ENCODE measurements at places on chromosomes 12 and 14. TPM values are rescaled to one million over a fixed set of nuclear protein-coding genes. Genes with fewer than 3 reads are reported as not detected.
A peak's percentile ranks its signal among the peaks of the same experiment; 100 is the strongest.

GRCh38 chr12:50690925-50691324, 73.0 kb upstream of the ATF1 start:
- no peak overlapping the region for H3K4me3 ChIP-seq
- no peaks in the 10 kb centered on the region for H3K27me3 ChIP-seq
- no peak for DNase-seq

GRCh38 chr12:33205981-33206380, 233.6 kb downstream of the SYT10 start:
- no peaks in the 10 kb centered on the region for H3K4me1 ChIP-seq
- no peak for DNase-seq

DNA sequence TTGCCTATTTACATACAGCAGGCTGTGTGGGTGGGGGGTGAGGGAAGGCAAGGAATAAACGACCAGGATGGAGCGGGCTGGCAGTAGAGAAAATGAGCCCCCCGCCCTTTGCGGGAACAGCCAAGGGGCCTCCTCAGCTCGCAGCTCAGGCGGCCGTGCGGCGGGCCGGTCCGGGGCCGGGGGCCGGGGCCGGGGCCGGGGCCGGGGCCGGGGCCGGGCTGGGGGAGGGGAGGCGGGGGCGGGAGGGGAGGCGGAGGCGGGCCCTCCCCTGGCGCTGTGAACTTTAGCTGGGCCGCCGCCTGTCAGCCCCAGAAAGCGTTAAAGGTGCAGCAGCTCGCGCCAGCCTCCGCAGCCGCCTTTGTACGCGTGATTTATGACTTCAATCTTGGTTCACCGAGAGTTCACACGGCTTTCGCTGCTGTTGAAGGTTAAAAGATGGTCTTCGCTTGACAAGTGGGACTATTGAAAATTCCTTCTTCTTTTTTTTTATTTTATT, 28.8 kb downstream of the HOXC4 start:
- peak overlapping the region; percentile 90 for H3K27ac ChIP-seq
- no peak for DNase-seq
- H3K4me1 ChIP-seq, result no peaks in the 10 kb centered on the region
- peak overlapping the region; percentile 62 for H3K4me3 ChIP-seq
- no peaks in the 10 kb centered on the region for H3K36me3 ChIP-seq

DNA sequence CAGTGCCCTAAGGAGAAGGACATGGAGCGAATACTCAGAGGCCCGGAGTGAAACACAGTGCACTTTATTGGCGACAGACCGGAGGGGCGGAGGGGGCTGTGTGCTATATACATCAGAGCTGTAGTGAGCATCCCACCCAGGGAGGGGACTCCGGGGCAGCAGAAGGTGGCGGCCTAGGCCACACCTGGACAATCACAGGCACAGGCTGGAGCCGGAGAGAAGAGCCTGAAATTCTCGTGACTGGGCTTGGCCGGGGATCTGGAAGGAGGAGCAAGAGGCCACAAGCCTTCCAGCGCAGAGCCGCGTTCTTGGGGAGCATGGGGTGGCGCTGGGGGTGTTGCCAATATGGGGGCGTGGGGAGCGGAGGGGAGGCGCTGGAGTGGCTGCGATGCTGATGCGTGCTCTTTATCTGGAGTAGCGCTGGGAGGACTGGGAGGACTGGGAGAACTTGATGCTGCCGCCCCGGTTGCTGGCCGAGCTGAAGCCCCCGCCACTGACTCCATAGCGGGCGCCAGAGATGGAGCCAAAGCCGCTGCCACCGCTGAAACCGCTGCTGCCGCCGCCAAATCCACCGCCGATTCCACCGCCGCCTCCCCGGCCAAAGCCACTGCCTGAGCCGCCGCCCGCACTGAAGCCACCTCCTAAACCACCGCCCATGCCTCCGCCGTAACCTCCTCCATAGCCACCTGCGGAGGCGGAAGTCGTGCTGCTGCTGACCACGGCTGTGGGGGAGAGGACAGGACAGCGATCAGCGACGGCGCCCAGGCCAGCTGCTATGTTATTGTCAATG, 6.1 kb downstream of the KRT3 start:
- H3K27me3 ChIP-seq, result no peaks in the 10 kb centered on the region
- H3K4me3 ChIP-seq, result peak overlapping the region; percentile 22
- DNase-seq, result no peak
- no peaks in the 10 kb centered on the region for H3K36me3 ChIP-seq

DNA sequence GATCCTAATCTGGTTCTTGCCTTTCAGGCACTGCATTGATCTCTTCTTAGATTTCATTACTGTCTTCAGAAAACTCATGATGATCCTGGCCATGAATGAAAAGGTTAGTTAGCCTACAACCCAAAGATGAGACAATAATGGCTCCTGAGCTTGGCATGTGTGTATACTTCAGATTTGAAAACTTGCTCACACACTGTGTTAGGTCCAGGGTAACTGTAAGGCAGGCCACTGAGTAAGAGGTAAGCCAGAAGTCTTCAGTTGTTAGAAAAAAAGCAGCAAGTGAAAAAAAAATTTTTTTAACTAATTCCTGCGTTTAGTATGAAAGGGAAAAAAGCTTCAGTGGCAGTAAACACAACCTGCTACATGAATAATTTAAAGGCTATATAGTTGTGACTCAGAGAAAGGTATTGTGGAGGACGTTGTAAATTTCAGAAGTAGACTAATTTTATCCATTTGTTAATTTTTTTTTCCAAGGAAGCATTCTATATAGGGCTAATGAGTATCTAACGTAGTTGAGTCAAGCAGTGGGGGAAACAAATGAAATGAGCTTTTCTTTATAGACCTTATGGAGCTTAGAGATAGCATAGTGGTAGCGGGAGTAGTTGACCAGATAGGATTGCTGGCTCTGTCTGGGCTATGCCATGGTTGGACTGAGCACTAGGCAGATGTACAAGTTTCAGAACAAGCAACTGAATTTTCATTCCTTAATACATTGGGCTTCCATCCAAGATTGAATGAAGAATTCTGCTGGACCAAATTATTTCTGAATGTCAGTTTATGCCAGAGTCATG, 20.5 kb downstream of the TMBIM6 start:
- no peak overlapping the region for H3K27ac ChIP-seq
- no peak for DNase-seq
- H3K36me3 ChIP-seq, result peaks cover 93% of the 10 kb centered on the region
- no peak overlapping the region for H3K4me3 ChIP-seq
- H3K4me1 ChIP-seq, result peaks cover 32% of the 10 kb centered on the region

DNA sequence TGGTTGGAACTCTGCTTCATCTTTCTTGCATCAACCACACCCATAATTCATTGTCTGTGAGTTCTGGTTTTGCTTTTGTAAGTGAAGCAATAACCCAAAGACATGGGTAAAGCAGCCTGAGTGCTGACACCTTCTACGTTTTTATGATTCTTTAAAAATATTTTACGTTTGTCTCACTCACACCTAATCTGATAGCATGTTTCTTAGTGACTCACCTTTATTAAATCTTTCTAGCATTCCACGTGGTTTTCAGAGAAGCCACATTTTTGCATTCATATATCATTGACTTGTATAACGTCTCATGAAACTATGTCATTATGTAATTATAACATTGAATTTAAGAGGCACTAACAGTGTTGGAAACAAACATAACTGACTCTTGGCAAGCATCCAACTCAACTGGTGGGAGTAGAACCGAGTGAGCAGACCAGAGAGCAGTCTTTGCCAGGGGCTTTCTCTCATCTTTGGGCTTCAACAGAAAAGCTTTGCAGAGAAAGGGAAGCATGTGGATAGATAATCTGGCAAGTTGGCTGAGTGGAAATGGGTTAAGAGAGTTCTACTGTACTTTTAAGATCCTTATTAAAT, 118.8 kb downstream of the TPH2 start:
- no peaks in the 10 kb centered on the region for H3K36me3 ChIP-seq
- H3K4me3 ChIP-seq, result no peak overlapping the region
- DNase-seq, result no peak
- H3K4me1 ChIP-seq, result no peaks in the 10 kb centered on the region
- no peaks in the 10 kb centered on the region for H3K27me3 ChIP-seq

DNA sequence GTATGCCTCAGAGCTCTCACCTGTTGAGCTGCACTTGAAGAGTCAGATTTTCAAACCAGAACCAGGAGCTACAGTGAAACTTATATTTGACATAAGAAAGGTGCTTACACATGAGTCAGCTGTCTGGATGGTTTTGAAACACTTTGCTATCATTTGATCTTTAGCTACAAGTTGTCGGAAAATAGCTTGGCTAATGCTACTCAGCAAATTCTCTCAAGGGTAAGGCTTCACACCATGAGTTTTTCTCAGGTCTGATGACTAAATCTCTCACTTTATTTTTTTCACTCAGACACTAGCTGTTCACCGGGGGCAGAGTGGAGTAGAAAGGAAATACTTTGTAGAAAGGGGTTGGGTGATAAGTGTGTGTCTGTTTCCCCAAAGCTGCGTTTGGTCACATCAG, 171.8 kb downstream of the FLRT2 start:
- H3K36me3 ChIP-seq, result no peaks in the 10 kb centered on the region

GRCh38 chr12:104477510-104478390, 21.0 kb downstream of the CHST11 start:
- no peaks in the 10 kb centered on the region for H3K27me3 ChIP-seq
- H3K4me3 ChIP-seq, result peak overlapping the region; percentile 10
- H3K27ac ChIP-seq, result no peak overlapping the region
- H3K36me3 ChIP-seq, result no peaks in the 10 kb centered on the region

GRCh38 chr14:36091096-36091495, 85.4 kb downstream of the PTCSC3 start:
- H3K4me1 ChIP-seq, result peaks cover 5% of the 10 kb centered on the region
- H3K4me3 ChIP-seq, result no peak overlapping the region
- H3K36me3 ChIP-seq, result no peaks in the 10 kb centered on the region
- no peak for DNase-seq
- H3K27ac ChIP-seq, result no peak overlapping the region
- H3K27me3 ChIP-seq, result no peaks in the 10 kb centered on the region

DNA sequence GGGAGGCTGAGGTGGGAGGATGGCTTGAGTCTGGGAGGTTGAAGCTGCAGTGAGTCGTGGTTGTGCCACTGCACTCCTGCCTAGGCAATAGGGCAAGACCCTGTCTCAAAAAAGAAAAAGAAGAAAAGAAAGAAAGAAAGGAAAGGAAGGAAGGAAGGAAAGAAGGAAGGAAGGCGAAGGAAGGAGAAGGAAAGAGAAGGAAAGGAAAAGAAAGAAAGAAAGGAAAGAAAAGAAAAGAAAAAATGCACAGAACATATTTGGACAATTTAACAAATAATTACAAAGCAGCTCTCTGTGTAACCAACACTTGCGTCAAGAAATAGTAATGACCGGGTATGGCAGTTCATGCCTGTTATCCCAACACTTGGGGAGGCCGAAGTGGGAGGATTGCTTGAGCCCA, 35.8 kb upstream of the PTGR2 start:
- no peaks in the 10 kb centered on the region for H3K36me3 ChIP-seq
- no peak overlapping the region for H3K27ac ChIP-seq

DNA sequence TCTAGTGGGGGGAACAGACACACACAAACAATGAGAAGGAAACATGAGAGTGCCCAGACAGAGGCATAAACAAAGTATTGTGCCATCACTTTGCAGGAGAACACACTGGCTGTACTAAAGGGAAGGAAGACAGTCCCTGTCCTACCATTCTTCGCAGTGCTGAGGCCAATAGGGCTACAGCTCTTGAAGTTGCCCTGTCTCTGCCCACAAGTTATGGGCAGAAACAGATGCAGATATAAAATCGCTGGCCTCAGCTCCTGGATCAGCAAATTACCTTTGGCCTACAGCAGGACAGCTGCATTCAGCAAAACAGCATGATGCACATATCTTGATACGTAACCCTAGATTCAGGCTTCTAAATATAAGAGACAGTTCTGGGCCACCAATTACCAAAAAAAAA, 23.0 kb upstream of the PRKAB1 start:
- H3K4me3 ChIP-seq, result no peak overlapping the region
- H3K27ac ChIP-seq, result no peak overlapping the region
- no peaks in the 10 kb centered on the region for H3K27me3 ChIP-seq

GRCh38 chr12:18101043-18101442, 11.1 kb upstream of the RERGL start:
- H3K4me3 ChIP-seq, result no peak overlapping the region
- H3K27me3 ChIP-seq, result no peaks in the 10 kb centered on the region
- H3K27ac ChIP-seq, result no peak overlapping the region
- no peaks in the 10 kb centered on the region for H3K4me1 ChIP-seq

- no peak overlapping the region for H3K4me3 ChIP-seq
- H3K27ac ChIP-seq, result no peak overlapping the region
- no peaks in the 10 kb centered on the region for H3K36me3 ChIP-seq
- no peaks in the 10 kb centered on the region for H3K27me3 ChIP-seq
- no peak for DNase-seq
These were observed 93.8 kb downstream of the NDUFA12 start for GRCh38 chr12:94909663-94910062.

GRCh38 chr12:104816845-104817503, 141.1 kb downstream of the SLC41A2 start:
- no peaks in the 10 kb centered on the region for H3K27me3 ChIP-seq
- no peak for DNase-seq
- no peaks in the 10 kb centered on the region for H3K4me1 ChIP-seq
- no peaks in the 10 kb centered on the region for H3K36me3 ChIP-seq

DNA sequence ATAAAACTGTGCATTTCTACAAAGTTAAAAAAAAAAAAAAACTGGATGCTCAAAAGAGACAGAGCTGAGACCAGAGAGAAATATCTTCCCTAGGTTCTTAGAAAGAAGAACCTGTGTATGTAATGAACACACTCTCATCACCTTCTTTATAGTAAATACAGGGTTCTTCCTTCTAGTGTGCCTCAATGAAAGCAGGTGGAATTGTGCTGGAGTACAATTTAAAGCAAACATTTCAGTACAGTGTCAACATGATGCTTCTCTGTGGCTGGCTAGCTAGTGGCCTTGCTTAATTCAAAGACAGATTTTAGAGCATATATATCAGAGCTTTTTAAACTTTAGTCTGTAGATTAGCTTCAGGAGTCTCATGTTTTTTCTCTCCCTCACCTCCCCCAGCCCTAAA, 249.8 kb upstream of the ARHGAP5 start:
- no peak for DNase-seq
- H3K36me3 ChIP-seq, result peaks cover 8% of the 10 kb centered on the region
- H3K4me3 ChIP-seq, result no peak overlapping the region
- no peaks in the 10 kb centered on the region for H3K4me1 ChIP-seq

DNA sequence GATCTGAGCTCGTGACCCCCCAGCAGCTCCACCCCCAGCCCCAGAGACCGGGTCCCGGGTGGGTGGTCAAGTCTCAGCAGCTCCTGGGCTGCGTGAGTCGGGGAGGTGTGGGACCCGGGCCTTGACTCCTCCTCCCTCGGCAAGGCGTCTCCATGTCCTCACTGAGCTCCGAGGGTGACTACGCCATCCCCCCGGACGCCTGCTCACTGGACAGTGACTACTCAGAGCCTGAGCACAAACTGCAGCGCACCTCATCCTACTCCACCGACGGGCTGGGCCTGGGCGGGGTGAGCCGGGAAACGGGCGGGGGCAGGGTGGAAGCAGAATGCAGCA, 28.1 kb downstream of the PIGH start:
- no peaks in the 10 kb centered on the region for H3K36me3 ChIP-seq
- H3K27ac ChIP-seq, result no peak overlapping the region
- no peak overlapping the region for H3K4me3 ChIP-seq
- H3K27me3 ChIP-seq, result no peaks in the 10 kb centered on the region
- no peak for DNase-seq
- H3K4me1 ChIP-seq, result peaks cover 11% of the 10 kb centered on the region

Gene MMP17
- total RNA-seq, result 2.1 TPM

Gene CIDEB
- total RNA-seq, result 26.3 TPM

Gene RNF31
- total RNA-seq, result 30.1 TPM

Gene DLGAP5
- 4.6 TPM for total RNA-seq

Gene RPAP3
- total RNA-seq, result 7.7 TPM

Gene SMIM10L1
- 6.1 TPM for total RNA-seq

Gene SDR9C7
- 2.9 TPM for total RNA-seq

Gene PYGL
- 75.9 TPM for total RNA-seq

Gene UNC79
- not detected for total RNA-seq

Gene PIANP
- not detected for total RNA-seq

Gene EID3
- total RNA-seq, result 11.6 TPM
